CD4-positive, CD25-positive, alpha-beta regulatory T cell (primary cell): ENCODE measurements at places on chromosomes 5 and 9.

DNA sequence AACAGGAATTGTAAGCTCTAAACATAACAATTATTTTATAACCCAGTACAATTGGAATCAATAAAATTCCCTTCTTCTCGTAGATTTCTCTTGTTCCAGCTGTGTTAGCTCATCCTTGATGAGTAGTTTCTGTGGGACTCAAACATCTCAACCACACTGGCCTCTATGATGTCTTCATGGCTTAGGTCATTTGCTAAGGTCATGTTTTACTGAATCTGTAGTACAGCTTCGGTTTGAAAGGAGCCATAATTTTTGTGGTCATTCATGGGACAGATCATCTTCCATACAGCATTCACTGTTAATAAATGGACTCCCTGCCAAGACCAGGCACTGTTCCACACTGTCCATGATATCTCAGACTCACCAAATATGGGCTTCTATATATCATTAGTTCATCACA is 369.0 kb upstream of the RFX3 start:
- H3K4me1 ChIP-seq, result no peaks in the 10 kb centered on the region
- no peak overlapping the region for H3K4me3 ChIP-seq
- no peaks in the 10 kb centered on the region for H3K27me3 ChIP-seq

GRCh38 chr5:82519558-82519957 is 241.4 kb upstream of the RPS23 start:
- no peak overlapping the region for H3K4me3 ChIP-seq
- no peak overlapping the region for H3K27ac ChIP-seq
- no peaks in the 10 kb centered on the region for H3K4me1 ChIP-seq
- no peak for DNase-seq
- H3K27me3 ChIP-seq, result no peaks in the 10 kb centered on the region

DNA sequence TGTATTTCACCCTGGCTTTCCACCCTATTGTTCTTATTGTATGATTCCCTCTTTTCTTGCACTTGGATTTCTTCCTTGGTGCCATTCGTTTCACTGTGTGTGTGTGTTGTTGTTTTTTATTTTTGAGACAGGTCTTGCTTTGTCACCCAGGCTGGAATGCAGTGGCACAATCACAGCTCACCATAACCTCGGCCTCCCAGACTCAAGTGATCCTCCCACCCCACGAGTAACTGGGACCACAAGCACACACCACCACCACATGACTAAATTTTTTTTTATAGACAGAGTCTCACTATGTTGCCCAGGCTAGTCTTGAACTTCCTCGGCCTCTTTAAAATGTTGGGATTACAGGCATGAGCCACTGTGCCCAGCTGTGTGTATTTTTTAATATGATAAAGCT is 72.0 kb downstream of the MLLT3 start:
- H3K4me3 ChIP-seq, result no peak overlapping the region
- H3K27me3 ChIP-seq, result no peaks in the 10 kb centered on the region
- peaks cover 38% of the 10 kb centered on the region for H3K4me1 ChIP-seq

DNA sequence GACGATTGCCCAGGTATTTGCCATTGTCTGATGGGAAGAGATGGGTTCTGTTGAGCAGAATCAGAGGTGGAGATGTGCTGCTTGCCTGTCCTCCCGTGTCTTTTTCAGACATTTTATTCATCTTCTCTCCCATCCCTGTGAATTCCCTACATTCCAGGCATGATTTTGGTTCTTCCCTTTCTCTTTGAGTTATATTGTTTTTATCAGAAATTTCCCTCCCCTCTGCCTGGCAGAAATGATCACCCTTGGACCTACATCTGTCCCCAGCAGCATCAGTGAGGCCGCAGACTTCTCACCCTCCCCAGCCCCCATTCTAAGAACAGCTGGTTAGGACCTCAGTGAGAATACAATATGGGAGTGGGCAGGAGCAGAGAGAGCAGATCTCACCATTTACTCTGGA is 640.2 kb downstream of the CCDC171 start:
- no peaks in the 10 kb centered on the region for H3K27me3 ChIP-seq
- DNase-seq, result no peak
- H3K4me3 ChIP-seq, result no peak overlapping the region

DNA sequence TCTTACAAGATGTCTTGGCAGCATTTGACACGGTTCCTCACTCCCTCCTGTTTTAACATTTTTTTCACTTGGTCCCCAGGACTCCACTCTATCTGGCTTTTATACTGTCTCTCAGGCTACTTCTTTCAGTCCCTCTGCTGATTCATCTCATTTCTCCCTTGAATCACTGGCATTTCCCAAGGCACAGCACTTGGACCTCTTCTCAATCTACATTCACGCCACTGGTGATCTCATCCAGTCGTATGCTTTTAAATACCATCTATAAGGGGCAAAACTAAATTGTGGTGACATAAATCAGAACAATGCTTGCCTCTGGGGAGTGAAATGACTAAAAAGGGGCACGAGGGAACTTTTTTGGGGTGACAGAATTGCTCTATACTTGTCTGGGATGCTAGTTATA is 47.1 kb downstream of the MAPKAP1 start:
- no peak overlapping the region for H3K4me3 ChIP-seq
- H3K36me3 ChIP-seq, result peaks cover 16% of the 10 kb centered on the region
- DNase-seq, result no peak
- no peak overlapping the region for H3K27ac ChIP-seq

GRCh38 chr9:13234932-13235331 is 44.6 kb downstream of the MPDZ start:
- H3K36me3 ChIP-seq, result no peaks in the 10 kb centered on the region
- no peak for DNase-seq
- no peak overlapping the region for H3K27ac ChIP-seq
- H3K4me3 ChIP-seq, result no peak overlapping the region
- no peaks in the 10 kb centered on the region for H3K27me3 ChIP-seq

DNA sequence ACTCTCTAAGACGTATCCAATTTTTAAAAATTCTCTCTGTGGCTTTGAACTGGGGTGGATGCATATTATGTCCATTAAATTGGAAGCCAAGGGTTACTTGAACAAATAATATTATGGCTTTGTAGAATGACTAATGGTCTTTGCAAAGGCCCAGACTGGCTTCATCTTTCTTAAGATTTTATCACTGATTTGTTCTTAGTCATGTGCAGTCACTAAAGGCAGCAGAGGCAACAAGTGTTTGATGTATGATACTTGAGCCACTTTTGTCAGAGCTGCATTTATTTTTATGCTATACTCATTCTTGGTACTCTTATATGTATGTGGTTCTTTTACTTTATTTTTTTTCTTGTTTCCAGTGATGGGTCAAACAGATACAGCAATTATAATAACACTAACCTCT is 152.2 kb downstream of the NR2F1-AS1 start:
- DNase-seq, result no peak
- H3K27ac ChIP-seq, result no peak overlapping the region
- H3K36me3 ChIP-seq, result no peaks in the 10 kb centered on the region
- H3K4me3 ChIP-seq, result no peak overlapping the region
- no peaks in the 10 kb centered on the region for H3K4me1 ChIP-seq
- no peaks in the 10 kb centered on the region for H3K27me3 ChIP-seq

DNA sequence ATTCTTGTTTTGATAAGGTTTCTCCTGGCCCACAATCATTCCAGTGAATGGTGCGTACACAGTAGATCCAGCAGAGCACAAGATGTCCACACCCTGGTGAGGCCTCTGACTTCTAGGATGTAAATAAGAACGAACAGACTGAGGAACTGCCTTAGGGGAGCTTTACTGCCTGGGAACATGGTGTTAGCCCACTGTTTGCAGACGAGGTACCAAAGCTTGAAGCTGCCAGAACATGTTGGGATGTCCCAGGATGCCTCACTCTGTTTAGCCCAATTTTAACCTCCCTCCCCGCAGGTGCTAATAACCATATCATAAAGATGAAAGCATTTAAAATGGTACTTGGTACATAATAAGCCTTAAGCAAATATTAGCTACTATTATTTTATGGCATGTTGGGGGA is 3.5 kb downstream of the LECT2 start:
- H3K27ac ChIP-seq, result no peak overlapping the region
- no peaks in the 10 kb centered on the region for H3K36me3 ChIP-seq
- H3K27me3 ChIP-seq, result peaks cover 2% of the 10 kb centered on the region
- no peaks in the 10 kb centered on the region for H3K4me1 ChIP-seq

GRCh38 chr5:168198359-168198758 is 93.1 kb upstream of the WWC1 start:
- H3K4me3 ChIP-seq, result no peak overlapping the region
- H3K4me1 ChIP-seq, result no peaks in the 10 kb centered on the region
- H3K36me3 ChIP-seq, result no peaks in the 10 kb centered on the region
- H3K27me3 ChIP-seq, result peaks cover 4% of the 10 kb centered on the region
- no peak overlapping the region for H3K27ac ChIP-seq

GRCh38 chr9:127081250-127082185 is 40.9 kb downstream of the ANGPTL2 start:
- H3K27me3 ChIP-seq, result no peaks in the 10 kb centered on the region
- no peak overlapping the region for H3K4me3 ChIP-seq
- H3K27ac ChIP-seq, result no peak overlapping the region
- H3K36me3 ChIP-seq, result no peaks in the 10 kb centered on the region

- H3K4me3 ChIP-seq, result no peak overlapping the region
- no peak for DNase-seq
- no peaks in the 10 kb centered on the region for H3K4me1 ChIP-seq
- H3K36me3 ChIP-seq, result no peaks in the 10 kb centered on the region
These were observed 138.4 kb upstream of the ABCA1 start for GRCh38 chr9:105066275-105066865.

DNA sequence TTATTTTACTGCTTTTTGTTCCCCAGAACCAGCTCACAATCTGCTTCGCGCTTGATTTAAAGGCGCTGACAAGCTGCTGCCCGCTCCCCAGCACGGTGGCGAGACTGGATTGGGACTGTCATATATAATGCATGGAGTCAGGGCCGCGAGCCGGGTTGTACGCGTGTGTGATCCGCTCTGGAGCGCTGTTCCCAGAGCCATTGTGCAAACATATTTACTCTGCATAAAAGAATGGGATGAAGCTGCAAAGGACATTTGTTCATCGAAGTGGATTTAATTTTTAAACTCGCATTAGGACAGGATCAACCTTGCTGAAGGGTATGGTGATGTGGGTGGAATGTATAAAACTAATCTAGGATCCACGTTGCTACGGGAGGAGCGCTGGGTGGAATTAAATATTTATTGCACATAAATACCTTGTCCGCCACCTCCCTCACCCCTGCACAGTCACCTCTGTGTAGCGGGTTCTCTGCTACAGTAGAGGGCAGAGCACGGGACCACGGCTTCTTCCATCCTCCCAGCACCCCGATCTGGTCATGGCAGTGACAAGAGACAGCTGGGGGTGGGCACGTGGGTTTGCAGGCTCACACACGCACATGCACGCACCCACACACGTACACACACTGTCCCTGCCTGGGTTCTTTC is 18.1 kb upstream of the FCN1 start:
- no peak for DNase-seq
- H3K27me3 ChIP-seq, result no peaks in the 10 kb centered on the region
- no peak overlapping the region for H3K27ac ChIP-seq
- H3K36me3 ChIP-seq, result no peaks in the 10 kb centered on the region
- no peaks in the 10 kb centered on the region for H3K4me1 ChIP-seq

GRCh38 chr9:105535920-105536668 is 21.8 kb upstream of the FKTN start:
- no peak overlapping the region for H3K27ac ChIP-seq
- no peaks in the 10 kb centered on the region for H3K4me1 ChIP-seq
- DNase-seq, result no peak
- H3K4me3 ChIP-seq, result no peak overlapping the region

DNA sequence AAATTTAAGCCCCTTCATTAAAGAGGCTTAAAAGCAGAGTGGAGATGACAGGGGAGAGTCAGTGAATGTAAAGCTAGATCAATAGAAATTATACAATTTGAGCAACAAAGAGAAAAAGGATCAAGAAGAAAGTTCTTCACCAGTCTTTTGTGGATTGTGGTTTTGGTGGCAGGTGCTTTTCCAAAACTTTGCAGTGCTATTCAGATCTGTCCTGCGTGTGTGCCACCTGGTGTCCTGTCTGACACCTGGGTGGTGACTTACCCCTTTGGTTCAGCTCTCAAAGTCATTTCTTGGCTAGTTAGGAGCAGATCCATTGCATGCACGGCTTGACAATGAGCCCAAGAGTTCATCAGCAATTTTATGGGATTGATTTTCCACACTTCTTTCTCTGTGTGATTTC is 69.4 kb downstream of the SREK1 start:
- H3K27me3 ChIP-seq, result no peaks in the 10 kb centered on the region
- no peak overlapping the region for H3K4me3 ChIP-seq
- no peak for DNase-seq
- H3K4me1 ChIP-seq, result no peaks in the 10 kb centered on the region
- H3K27ac ChIP-seq, result no peak overlapping the region

- no peaks in the 10 kb centered on the region for H3K4me1 ChIP-seq
- no peak overlapping the region for H3K4me3 ChIP-seq
- DNase-seq, result no peak
- H3K36me3 ChIP-seq, result no peaks in the 10 kb centered on the region
These were observed 1190.1 kb downstream of the CDH12 start for GRCh38 chr5:21663082-21663481.

DNA sequence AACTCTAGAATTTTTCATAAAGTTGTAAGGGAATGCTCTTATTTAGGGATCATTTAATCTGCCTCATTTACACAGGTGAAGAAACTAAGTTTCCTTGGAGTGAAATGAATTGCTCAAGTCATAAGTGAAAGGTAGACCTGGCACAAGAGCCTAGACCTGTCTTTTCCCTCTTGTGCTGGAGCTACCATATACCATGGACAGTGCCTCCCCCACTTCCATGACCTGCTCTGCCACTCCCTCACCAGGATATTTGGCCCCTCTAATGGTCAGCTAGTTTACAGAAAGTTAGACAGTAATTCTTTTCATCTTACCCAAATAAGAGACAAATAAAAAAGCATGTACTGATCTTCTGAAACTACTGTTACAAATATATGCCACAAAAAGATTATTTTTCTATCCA is 105.5 kb upstream of the ACO1 start:
- H3K4me3 ChIP-seq, result no peak overlapping the region
- no peaks in the 10 kb centered on the region for H3K27me3 ChIP-seq
- no peak for DNase-seq
- no peaks in the 10 kb centered on the region for H3K4me1 ChIP-seq
- no peak overlapping the region for H3K27ac ChIP-seq

DNA sequence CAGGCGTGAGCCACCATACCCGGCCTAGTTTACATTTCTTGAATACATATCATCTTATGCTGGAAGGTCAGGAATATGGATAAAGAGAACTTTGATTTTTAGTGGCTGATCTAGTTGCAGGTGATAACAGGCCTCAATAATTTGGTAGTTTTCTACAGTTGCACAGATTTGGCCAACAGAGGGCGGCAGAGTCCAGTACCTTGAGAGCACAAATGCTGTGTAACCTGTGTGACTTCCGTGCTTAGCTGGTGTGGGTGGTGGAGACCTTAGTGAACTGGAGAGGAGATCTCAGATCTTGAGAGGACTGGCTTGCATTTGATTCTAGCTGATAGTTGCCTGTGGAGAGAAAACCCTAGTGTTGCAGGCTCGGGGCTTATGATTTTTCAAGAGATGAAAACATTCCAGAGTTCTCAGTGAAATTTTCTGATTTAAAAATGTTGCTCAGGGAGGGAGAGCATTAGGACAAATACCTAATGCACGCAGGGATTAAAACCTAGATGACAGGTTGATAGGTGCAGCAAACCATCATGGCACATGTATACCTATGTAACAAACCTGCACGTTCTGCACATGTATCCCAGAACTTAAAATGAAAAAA is 17.4 kb upstream of the GPR151 start:
- no peaks in the 10 kb centered on the region for H3K36me3 ChIP-seq
- no peak overlapping the region for H3K27ac ChIP-seq
- H3K27me3 ChIP-seq, result peaks cover under 1% of the 10 kb centered on the region
- H3K4me3 ChIP-seq, result no peak overlapping the region
